ENCODE measurements at places on chromosomes 13 and 19.

GRCh38 chr13:90156390-90156789 is 1191.1 kb upstream of the MIR17HG start:
- no peak for DNase-seq

GRCh38 chr19:36488118-36488845 is 1.1 kb downstream of the ZNF566 start:
- DNase-seq = no peak

- no peak for DNase-seq
Measured at GRCh38 chr19:2976609-2977000, 759 bp upstream of the TLE6 start.

DNA sequence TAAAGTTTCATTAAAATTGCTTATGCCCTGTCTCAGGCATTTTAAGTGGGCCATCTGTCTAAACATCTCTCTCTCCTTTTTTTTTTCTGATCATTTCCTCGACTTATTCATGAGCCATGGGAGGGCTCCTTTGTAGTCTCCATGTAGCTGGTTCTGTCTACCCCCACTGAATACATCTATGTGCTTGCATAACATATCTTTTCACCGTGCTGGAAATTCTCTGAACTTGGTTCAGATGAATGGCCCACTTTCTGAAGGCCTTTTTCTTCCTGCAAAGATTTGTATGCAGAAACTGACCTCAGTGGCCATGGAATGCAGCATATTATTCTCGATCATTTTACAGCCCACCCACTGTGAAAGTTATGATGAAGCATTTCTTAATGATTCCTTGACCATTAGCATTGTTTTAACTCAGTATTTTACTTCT is 225.3 kb downstream of the GGACT start:
- peak; percentile 26 for DNase-seq

- no peak for DNase-seq
Measured at GRCh38 chr13:113596321-113597200, 12.0 kb downstream of the TFDP1 start.

- DNase-seq = no peak
Measured at GRCh38 chr19:58460039-58460438, 6.8 kb upstream of the ZNF324 start.

GRCh38 chr13:70027551-70027950 is 80.1 kb upstream of the ATXN8OS start:
- no peak for DNase-seq

DNA sequence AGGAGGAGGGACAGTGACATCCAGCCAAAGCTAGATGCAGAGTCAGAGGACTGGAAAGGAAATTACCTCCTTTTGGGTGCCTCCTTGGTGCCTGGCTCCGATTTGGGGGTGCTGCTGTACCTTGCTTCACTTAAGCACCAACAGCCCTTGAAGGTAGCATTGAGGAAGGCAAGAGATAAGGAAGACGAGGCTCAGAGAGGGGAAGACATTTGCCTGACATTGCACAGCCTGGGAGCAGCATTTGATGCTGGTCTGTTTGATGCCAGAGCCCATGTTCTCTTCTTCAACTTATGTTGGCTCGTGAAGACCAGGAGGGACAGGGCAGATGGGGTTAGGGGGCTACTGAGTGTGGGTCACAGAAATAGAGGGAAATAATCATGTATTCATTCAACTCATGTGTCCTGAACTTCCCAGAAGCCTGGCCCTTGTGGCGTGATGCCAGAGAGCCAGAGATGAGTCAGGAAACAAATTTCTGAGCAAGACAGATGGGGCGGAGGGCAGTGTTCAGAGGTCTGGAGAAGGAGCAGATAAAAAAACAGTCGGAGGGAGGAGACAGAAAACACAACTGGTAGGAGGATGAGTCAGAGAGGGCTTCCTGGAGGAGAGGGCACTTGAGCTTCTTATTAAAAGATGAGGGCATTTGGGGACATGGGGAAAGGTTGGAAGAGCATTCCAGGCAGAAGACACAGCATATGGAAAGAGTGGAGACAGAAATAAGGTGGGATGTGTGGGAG is 3.0 kb upstream of the C19orf81 start:
- no peak for DNase-seq

GRCh38 chr19:47896773-47897172 is 10.7 kb upstream of the SULT2A1 start:
- no peak for DNase-seq

GRCh38 chr13:43580280-43580679 is 206.5 kb downstream of the ENOX1 start:
- no peak for DNase-seq

DNA sequence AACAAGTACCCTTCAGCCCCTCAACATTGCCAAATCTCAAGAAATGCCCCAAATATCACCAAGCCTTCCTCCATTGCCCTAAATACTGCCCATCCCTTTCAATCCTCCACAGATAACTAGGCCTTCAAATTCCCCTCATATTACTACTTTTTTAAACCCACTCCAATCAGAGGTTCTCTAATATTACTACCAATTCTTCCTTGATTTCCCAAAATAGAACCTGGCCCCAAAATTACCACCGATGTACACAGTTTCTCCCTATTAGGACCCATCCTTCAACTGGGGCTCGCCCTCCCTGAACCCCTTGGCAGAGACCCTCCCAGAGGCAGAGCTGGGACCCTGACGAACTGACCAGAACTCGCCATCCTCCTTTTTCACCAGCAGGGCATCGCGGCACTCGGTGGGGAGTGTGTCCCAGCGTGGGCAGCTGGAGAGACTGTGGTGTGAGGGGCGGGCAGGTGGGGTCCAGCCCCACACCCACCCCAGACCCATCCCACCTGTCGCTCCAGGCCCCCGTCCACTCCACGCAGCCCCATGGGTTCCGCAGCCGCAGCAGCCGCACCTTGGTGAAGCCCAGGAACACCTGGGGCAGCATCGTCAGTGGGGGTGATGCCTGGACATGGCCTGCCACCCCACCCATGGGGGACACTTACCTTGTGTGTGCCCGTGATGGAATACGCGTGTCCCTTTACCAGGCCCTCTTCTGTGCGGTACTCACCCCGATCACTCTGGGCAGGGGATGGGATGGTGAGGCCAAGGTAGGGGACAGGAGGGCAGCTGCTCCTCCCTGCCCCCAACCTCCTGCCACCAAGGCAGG is 6.1 kb downstream of the CAPN12 start:
- DNase-seq = no peak

- DNase-seq = no peak
Measured at GRCh38 chr19:13521066-13521465, 14.8 kb upstream of the CACNA1A start.

GRCh38 chr13:26759907-26760831 is at the start of gene GPR12:
TSS of gene GPR12 (minus strand) at chr13:26760786. CDS start at chr13:26759827, 959 bp downstream.
- no peak for DNase-seq

GRCh38 chr19:38701455-38702063 is 42.7 kb downstream of the CAPN12 start:
- no peak for DNase-seq

GRCh38 chr13:49953560-49953959 is 17.4 kb upstream of the SPRYD7 start:
- DNase-seq = no peak

DNA sequence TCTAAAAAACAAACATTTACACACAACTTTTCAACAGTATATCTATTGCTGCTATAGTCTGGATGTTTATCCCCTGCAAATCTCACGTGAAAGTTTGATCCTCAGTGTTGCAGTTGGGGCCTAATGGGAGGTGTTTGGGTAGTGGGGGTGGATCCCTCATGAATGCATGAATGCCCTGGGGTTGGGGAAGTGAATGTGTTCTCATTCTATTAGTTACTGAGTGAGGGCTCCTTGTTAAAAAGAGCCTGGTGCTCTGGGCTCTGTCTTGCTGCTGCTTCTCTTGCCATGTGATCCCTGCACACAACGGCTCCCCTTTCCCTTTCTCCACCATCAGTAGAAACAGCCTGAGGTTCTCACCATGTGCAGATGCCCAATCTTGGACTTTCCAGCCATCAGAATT is 242.7 kb upstream of the HTR2A start:
- DNase-seq = no peak

DNA sequence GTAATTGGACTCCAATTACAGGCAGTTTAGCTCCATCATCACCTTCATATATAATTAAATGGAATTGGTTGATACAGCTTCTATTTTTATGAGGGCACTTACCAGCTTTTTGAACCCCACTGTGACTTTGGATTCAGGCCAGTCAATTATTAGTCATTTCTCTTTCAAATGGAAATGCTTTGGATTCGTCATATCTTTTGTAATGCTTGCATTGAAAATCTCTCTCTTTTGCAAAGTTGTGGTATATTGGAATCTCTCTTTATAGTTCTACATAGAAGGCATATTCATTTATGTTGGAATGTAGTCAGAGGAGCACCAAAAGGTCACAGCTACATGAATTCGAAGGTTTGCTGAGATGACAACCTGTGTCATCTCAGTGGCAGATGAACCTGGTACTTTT is 1074.3 kb upstream of the SLC10A2 start:
- DNase-seq = no peak

DNA sequence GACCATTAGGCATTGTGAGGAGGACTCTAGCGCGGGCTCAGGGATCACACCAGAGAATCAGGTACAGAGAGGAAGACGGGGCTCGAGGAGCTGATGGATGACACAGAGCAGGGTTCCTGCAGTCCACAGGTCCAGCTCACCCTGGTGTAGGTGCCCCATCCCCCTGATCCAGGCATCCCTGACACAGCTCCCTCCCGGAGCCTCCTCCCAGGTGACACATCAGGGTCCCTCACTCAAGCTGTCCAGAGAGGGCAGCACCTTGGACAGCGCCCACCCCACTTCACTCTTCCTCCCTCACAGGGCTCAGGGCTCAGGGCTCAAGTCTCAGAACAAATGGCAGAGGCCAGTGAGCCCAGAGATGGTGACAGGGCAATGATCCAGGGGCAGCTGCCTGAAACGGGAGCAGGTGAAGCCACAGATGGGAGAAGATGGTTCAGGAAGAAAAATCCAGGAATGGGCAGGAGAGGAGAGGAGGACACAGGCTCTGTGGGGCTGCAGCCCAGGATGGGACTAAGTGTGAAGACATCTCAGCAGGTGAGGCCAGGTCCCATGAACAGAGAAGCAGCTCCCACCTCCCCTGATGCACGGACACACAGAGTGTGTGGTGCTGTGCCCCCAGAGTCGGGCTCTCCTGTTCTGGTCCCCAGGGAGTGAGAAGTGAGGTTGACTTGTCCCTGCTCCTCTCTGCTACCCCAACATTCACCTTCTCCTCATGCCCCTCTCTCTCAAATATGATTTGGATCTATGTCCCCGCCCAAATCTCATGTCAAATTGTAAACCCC is 2.8 kb upstream of the CEACAM5 start:
- DNase-seq = no peak

Measured in AG04450 (cell line).